ENCODE measurements at places on chromosomes 13 and 19.

DNA sequence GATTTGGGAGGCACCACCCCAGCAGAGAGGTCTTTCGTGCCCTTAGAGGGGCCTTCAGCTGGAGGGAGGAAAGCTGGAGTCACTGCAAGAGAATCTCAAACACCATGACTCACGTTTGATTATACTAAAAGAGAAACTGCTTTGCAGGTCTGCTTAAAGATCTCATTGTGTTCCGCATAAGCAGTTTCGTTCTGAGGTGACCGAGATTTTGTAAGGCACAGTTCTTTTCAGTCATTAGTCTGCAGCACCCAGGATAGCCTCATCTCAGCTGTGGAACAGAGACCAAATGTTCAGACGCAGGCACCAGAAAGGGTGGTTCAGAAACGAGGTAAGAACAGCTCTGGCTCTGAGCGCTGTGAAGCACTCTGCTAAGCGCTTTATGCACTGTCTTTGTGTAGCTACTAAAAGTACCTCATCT, 71.2 kb upstream of the GTF3A start:
- DNase-seq = no peak

- DNase-seq = no peak
These were observed 103.5 kb downstream of the FOXO1 start for GRCh38 chr13:40562975-40563349.

DNA sequence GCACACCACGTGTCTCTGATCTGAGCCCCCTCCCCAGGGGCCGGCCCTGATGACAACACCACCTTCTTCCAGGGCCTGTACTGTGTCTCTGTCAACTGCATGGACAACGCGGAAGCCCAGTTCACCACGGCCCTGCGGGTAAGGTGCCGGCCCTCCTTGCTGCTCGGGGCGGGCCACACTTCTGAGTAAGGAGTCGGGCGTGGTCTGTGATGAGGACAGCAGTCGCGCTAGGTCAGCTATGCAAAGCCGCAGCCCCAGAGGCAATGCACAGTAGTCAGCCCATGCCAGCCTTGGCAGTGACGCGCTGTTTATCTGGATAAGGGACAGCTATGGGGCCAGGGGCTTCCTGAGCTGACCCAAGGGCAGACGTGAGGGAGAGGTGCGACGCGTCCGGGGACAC, 24.6 kb downstream of the MAU2 start:
- DNase-seq = no peak

- DNase-seq = no peak
These were observed 19.7 kb downstream of the UBAC2 start for GRCh38 chr13:99220199-99220935.

GRCh38 chr13:72204291-72204690, 337.3 kb upstream of the DACH1 start:
- no peak for DNase-seq

DNA sequence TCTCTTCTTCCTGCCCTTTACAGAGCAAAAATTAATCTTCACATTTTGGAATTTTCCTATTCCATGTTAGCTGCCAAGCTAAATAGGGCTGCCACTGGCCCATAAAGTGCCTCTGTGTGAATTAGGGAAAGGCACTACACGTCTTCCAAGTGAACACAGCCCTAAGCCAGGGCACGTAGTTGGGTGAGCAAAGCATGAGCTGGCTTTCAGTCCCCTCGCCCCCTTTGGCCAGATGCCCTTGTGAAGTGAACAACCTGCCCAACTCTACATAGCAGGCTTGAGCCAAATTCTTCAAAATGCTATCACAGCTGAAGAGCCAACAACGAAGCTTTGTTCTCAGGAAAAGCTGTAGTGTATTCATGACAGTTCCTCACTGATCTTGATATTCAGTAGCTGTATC, 213.1 kb downstream of the OXGR1 start:
- no peak for DNase-seq

DNA sequence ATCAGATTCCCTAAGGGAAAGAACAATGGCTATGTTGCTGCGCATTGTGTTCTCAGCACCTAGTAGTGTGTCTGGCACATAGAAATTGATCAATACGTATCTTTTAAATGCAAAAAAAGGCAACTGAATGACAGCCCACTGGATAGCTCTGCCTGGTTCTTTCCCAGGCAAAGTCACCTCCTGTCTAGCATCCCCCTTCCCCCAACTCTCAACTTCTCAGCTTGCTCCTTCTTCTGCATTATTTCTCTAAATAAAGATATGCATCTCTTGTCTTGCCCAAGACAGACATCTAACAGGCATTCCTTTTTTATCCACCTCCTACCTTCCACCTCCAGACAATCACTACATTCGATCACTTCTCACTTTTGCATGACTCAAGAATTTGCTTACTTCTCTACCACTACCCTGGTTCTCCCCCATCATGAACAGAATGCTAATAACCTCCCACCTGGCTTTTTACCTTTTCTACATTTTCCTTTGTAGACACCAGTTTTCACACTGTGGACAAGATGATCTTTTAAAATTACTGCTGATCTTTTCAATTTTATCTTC, 26.5 kb upstream of the OXGR1 start:
- DNase-seq = no peak

GRCh38 chr13:74128156-74128767, 5.9 kb downstream of the KLF12 start:
- no peak for DNase-seq

- no peak for DNase-seq
These were observed 6.6 kb downstream of the EML2 start for GRCh38 chr19:45632468-45633196.

DNA sequence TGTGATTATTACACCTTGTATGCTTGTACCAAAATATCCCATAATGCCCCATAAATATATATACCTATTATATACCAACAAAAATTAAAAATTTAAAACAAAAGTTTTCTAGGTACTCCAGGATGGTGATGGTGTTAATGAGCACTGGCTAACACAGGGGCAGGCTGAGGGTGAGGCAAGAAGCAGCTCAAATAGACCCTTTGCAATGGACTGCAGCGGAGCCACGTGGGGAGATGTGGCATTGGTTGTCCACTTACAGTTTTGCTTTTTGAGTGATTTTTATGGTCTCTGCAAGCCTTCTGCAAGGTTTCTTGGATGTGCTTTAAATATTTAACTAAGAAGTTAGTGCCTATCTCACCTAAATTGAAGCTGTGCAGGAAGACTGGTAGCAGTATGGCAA, 132.9 kb downstream of the RAP2A start:
- DNase-seq = no peak

DNA sequence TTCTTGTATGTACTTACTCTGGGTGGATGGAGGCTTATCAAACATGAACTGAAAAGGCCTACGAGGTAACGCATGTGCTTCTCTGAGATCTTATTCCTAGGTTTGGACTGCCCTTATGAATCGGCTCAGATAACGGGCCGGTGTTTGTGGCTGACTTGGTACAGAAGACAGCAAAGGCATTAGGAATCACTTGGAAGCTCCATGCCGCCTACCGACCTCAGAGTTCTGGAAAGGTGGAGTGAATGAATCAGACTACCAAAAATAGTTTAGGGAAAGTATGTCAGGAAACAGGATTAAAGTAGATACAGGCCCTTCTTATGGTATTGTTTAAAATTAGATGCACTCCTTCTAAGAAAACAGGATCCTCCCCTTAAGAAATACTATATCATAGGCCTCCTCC, 172.4 kb upstream of the PCDH9 start:
- no peak for DNase-seq

- DNase-seq = no peak
These were observed at the start of gene FFAR3 for GRCh38 chr19:35357867-35358573. Gene FFAR3, plus strand, starts transcription at chr19:35358460. Its CDS starts 431 bp downstream, at chr19:35358891.

DNA sequence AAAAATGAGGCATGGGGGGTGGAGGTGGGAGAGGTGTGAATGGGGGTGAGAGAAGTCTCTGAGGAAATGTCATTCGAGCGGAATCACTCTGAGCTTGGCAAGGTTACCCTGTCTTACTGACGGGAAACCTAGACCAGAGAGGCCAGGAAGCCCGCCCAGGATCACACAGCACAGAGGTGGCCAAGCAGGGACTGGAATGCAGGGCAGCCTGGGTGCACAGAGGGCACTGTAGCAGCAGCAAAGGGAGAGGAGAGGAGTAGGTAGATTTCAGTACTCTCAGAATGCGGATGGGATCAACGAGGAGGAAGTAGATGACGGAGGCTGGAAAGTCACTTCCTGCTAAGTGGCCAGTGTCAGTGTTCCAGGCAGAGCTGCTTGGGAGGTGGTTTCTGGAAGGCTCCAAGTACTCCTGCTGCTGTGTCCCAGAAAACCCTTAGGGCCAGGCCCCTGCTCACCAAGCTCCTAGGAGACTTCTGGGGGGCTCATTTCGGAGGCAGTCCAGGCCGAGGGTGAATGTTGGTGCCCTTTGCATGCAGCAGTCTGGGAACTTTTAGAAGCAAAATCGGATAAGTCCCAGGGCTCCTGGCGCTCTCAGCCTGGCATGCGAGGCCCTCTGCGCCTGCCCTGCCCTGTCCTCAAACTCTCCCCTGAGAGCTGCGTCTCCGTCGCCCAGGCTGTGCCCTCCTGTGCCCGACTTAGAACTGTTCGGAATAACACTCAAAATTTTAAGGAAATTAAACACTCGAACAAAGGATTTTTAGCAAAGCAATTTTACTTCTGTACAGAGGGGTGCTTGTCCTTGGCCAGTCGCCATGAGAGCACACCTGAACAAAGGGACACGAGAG, 33.5 kb downstream of the DNM2 start:
- no peak for DNase-seq

DNA sequence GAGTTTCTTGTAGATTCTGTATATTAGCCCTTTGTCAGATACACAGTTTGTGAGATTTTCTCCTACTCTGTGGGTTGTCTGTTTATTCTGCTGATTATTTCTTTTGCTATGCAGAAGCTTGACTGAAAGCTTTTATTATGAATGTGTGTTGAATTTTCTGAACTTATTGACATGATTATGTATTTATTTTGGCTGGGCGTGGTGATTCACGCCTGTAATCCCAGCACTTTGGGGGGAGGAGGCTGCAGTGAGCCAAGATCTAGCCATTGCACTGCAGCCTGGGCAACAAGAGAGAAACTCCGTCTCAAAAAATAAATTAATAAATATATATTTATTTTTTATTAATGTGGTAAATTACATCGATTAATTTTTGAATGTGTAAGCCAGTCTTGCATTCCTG, 78.9 kb downstream of the DNAJC15 start:
- no peak for DNase-seq

- no peak for DNase-seq
These were observed 62.5 kb upstream of the PDX1 start for GRCh38 chr13:27857282-27857681.
